ENCODE measurements at places on chromosomes 12 and 14.

- no peak for DNase-seq
Observed at GRCh38 chr14:32567543-32568384, 238.7 kb downstream of the AKAP6 start.

GRCh38 chr12:42912367-42912766, 322.8 kb upstream of the PRICKLE1 start:
- DNase-seq: no peak

- DNase-seq: no peak
Observed at GRCh38 chr14:45125754-45126153, 8.5 kb downstream of the FKBP3 start.

GRCh38 chr12:109239179-109239578, 69.9 kb downstream of the FOXN4 start:
- no peak for DNase-seq

DNA sequence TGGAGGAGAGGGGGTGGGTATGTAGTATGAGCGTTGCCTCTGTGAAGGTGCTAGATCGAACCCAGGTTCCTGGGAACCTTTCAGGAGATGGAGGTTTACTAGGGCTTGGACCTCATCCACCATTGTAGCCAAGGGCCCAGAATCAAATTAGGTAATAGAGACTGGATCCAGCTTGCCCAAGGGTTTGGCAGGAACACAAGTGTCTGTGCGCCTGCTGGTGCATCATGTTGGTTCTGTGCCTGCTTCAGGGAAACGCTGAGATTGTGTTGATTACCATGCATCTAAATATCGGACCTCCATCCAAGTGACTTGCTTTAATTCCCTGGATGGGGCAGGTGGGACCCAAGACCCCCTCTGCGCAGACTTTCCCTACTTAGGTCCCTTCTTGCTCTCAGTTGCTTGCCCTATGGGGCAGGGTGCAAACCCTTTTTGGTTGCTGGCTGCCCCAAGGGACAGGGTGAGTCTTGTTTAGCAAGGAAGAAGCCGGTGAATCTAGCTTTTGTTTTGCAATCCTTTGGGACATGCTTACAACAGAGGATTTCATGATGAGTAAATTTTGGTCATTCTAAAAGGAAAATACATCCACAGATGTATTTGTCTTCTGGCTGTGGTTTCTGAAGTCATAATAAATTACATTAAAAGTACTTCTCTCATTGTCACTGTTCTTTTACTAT, 189.8 kb upstream of the PRICKLE1 start:
- no peak for DNase-seq

DNA sequence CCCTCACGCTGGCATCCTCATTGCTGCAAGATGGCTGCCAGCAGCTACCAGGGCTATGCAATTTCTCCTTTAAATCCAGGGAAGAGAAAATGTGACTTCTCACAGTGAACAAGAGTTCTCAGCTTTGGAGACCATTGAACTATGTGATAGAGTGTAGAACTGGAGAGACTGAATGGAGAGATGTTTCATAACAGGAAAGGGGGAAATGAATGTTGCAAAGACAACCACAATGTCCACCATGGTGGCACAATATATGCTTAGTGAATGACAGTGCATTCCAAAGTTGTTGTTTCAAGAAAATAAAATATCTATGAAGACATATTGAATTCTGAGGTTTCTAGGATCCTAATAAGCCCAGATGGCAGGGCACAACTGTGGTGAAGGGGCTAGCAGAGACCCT, 13.2 kb upstream of the COCH start:
- no peak for DNase-seq

- peak; percentile 72 for DNase-seq
Observed at GRCh38 chr12:121038861-121039668, at the start of gene OASL. Gene OASL (minus strand): TSS chr12:121039246. CDS start chr12:121038971, 275 bp downstream.

DNA sequence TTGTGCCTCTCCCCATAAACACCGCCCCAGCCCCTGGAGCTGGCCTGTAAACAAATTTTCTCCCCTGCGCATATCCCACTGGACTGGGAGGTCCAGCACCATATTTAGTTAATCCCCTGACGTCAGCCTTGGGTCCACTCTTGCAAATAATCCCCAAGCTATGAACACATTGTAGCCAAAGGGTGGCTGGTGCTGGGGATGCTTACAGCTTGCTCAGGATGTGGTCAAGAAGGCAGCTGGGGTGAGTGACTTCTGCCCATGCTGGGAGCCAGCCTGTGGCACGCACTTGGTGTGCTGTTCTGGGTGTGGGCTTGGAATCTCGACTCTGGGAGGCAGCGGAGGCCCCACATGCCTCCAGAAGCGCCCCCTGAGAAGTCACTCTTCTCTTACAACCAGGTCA, 32.1 kb downstream of the CMKLR1 start:
- DNase-seq: no peak

GRCh38 chr12:51823875-51824565, 24.5 kb downstream of the FIGNL2 start:
- no peak for DNase-seq

- no peak for DNase-seq
Observed at GRCh38 chr14:88325883-88326282, 2.8 kb upstream of the KCNK10 start.

DNA sequence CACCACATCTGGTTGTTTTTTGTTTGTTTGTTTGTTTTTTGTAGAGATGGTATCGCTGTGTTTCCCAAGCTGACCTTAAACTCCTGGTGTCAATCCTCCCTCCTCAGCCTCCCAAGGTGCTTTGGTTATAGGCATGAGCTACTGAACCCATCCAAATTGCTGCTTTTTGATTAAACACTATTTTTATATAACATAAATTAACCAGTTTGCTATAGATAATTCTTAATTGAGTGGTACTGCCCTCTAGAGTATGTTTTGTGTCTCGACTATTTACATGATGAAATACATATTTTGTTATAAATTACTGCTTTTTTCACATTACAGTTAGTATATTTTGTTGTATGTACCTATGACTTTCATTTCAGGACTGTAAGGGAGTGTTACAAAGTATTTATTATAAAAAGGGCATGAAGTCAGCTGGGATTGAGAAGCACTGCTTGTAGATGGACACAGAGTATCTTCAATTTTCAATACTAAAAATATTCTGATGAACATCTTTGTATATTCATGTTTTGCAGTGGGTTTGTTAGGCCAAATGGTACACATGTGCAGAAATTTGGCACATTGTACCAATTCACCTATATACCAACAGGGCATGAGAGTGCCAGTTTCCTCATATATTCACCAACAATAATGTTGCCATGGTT, 14.9 kb upstream of the SCAF11 start:
- no peak for DNase-seq
